ENCODE measurements at places on chromosomes 6 and 20.

DNA sequence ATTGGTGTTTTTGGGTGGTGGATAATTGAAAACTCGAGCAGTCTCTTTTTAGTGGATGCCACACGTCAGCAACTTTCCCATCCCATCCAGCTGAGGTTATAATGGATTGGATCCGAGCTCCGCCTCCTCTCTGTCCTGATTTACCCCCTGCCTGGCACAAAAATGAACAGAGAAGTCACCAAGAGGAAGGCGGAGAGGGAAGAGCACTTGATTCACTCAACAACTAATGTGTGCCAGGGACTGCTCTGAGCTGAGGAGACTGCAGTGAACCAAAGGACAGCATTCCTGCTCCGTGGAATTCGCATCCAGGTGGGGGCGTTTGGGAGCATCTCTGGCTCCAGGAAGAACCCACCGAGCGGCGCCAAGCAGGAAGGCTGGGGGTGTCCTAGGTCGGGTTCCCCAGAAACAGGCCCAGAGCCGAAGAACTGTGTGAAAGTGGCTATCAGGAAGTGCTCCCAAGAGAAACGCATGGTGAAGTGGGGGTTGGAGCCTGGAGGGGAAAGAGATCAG is 95.8 kb upstream of the NAA20 start:
- DNase-seq = no peak

DNA sequence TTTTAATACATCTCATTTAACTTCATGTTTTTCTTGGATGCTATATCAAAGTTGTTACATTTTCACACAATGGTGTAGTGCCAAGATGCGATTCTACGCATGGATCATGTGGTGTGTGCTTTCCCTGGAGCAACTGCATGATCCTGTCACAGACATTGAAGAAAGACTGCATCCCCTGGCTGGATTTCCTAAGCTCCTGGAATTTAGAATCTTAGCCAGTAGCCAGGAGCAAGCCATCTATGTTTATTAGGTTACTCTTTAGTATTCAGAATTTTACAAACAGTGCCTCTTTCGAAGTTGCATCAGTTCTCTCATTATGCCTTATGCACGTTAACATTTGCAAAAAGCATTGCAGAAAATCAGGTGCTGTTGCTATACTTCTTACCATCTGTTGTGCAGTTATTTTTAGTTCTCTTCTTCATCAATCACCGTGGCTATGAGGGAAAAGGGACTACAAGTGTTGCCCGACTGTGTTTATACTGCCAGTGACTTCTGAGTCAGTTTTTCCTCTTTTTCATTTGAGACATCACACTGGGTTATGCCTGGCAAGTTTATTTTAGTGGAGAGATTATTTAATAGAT is 584.2 kb downstream of the BCKDHB start:
- DNase-seq = no peak

DNA sequence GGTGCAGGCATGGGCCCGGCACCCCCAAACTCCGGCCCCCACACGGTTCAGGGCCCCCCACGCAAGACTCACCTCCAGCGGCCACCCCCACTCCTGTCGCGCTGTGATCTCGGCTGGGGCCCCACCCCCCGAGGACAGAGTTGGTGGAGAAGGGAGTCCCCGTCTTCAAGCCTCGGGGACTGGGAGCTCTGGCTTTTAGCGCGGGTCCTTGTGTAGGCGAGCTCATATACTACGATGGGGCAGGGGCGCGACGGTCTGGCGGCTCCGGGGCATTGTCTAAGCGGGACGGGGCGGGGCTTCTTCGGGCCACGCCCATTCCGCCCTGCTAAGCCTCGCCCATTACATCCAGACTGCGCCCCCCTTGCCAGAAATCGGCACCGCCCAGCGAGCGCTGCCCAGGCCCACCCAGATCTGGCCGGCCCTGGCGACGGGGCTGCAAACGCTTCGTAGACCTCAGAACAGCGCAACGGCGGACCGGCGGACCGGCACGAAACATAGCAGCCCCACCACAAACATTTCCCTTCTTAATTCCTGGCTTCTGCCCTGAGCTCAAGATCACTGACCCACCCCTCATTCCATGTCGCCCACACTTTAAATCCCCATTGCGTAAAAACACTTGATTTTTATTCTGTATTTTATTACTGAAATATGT is 1.0 kb upstream of the DDAH2 start:
- DNase-seq = peak; percentile 97

DNA sequence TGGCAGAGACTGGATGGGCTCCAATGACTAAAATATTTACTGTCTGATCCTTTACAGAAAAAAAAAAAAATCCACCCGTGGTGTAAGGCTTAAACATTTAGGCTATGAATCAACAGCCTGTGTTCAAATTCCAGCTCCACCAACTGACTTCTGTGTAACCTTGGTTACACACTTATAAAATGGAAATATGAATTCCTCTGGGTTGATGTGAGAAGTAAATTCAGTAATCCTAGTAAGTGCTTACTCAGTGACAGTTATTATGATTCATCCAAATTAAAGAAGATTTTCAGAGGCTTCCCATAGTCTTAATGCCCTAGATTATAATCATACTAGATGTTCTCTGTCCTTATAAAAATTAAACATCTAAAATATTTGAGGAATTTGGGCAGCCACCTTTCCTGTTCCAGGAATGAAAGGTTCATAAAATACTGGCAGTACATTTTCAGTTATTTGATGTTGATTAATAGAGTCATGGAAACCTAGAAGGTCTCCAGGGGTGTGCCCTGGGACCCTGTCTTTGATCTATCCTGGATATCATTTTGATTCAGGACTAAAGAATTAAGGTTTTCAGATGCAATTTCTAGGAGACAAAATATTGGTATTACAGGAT is 180.3 kb upstream of the ZNF217 start:
- no peak for DNase-seq

GRCh38 chr6:82057846-82058554 is 189.5 kb downstream of the IBTK start:
- DNase-seq = no peak

DNA sequence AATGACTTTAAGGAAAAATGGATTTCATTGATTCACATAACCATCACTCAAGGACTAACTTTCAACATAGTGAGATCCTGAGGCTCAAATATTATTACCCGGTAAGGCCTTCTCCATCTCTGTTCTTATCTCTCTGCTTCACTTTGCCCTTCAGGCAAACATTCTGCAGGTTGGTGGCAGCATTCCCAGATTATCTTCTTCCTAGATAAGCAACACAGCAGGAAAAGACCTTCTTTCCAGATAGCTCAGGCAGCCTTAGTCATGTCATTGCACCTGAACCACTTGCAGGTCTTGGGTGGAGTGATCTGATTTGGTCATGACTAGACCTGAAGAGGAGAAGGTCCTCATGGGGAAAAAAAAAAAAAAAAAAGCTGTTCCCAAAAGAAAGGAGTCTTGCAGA is 5.3 kb upstream of the HIVEP2 start:
- no peak for DNase-seq

GRCh38 chr6:128981716-128982115 is 98.8 kb downstream of the LAMA2 start:
- DNase-seq = no peak

- DNase-seq = no peak
These were observed 3.4 kb upstream of the DLL1 start for GRCh38 chr6:170294298-170294730.

DNA sequence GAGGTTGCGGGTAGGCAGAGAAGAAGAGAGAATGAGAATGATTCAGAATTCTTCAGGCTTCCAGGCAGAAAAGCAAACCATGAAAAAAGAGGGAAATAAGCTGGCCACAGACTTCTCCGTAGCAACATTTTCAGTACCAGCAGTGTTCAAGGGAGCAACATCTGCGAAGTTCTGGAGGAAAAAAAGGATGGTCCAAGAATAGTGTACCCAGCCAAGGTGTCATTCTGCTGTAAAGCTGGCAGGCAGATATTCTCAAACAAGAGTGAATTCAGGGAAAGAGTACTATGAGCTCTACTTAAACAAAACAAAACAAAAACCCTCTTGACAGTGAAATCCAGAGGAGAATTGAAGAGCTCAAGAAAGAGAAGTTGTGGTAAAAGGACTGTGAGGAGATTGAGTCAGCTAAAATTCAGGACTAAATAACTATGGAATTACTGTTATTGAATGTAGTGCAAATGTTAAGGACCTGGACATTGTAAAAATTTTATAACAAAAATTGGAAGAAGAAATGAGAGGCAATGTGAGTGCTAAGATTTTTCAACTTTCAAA is 86.5 kb downstream of the ATRN start:
- no peak for DNase-seq

GRCh38 chr6:17881085-17881858 is 106.2 kb downstream of the KIF13A start:
- DNase-seq = no peak

DNA sequence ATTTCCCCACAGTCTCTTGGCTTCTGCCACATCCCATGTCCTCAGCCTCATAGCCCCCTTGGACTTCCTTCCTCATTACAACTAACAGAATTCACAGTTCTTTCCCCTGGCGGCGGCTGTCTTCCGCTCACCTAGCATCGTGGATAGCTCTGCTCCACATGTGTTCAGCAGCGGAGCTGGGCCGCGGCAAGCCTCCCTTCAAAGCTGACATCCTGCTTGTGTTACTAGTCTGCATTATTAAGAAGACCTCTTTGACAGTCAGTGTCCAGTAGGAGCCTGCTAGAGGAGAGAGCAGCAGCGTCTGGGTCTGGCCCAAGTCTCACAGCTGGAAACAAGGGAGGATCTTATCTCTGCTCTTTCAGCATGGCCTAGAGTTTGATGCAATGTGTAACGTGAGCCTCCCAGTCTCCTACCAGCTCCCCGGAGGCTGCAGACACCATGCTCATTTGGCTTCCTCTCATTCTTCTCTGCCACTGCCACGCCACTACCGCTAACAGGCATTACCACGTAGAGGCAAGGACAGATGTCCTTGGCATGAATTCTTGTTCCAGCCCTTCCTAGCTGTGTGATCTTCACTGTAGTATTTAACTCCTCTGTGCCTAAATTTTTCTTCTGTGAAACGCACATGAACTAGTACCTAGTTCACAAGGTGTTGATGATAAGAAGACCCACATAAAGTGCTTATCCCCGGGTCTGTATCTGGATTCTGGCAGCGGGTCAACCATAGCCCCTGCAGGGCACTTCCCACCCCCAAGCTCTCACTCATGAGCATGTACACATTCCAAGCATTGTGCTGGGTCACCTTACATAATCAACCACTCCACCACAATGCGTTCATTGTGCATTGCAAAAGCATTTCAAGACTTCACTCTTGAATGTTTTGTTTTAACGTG is 107.1 kb upstream of the BACH2 start:
- DNase-seq = no peak

DNA sequence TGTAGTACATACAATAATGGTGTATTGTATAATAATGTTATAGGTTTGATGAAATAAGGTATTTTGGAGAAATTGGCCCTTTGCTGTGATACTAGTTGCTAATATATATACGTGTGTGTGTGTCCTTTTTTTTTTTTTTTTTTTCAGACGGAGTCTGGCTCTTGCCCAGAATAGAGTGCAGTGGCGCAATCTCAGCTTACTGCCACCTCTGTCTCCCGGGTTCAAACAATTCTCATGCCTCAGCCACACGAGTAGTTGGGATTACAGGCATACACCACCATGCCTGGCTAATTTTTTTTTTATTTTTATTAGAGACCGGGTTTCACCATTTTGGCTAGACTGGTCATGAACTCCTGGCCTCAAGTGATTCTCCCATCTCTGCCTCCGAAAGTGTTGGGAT is 23.3 kb downstream of the SENP6 start:
- DNase-seq = no peak

DNA sequence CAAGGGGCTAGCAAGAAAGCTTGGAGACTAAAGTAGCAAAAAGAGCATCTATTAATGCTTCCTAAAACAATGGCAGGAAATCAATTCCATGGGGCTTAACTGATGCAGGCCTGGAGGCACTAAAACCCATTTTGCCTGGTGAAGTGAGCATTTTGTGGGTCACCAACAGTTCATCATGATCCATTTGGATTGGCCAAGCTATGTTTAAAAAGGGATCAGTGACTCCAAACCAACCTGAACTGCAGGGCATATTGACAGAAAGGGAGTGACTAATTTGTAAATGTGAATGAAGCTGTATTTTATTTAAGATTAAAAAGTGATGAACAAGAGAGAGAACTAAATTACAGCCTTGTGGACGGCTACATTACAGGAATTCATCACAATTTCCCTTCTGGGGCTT is 132.0 kb downstream of the PCSK2 start:
- DNase-seq = no peak

Measured in sigmoid colon (tissue), 7 donors.